GM12891 (cell line): ENCODE measurements at places on chromosomes 6 and 20.

DNA sequence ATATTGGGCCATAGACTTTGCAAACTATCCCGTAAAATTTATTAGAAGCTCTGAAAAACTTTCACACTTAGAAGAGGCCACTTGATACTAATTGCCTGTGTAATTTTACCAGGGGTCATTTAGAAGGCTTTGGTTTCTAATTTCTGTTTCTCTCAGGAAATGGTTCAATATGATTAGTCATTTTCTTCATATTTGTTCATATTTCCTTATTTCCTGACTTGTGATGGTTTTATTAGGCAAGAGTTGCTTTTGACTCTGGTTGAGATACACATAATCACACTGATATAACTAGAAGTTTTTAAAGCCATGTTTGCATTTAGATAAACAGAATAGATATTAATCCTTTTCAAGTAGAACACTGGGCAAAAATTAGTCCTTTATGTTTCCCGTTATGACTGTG lies 11.8 kb upstream of the HBS1L start:
- DNase-seq, result no peak

GRCh38 chr6:132491303-132491702 lies 21.6 kb downstream of the STX7 start:
- no peak for DNase-seq

GRCh38 chr20:59948828-59949720 lies 8.9 kb downstream of the FAM217B start:
- DNase-seq, result no peak

DNA sequence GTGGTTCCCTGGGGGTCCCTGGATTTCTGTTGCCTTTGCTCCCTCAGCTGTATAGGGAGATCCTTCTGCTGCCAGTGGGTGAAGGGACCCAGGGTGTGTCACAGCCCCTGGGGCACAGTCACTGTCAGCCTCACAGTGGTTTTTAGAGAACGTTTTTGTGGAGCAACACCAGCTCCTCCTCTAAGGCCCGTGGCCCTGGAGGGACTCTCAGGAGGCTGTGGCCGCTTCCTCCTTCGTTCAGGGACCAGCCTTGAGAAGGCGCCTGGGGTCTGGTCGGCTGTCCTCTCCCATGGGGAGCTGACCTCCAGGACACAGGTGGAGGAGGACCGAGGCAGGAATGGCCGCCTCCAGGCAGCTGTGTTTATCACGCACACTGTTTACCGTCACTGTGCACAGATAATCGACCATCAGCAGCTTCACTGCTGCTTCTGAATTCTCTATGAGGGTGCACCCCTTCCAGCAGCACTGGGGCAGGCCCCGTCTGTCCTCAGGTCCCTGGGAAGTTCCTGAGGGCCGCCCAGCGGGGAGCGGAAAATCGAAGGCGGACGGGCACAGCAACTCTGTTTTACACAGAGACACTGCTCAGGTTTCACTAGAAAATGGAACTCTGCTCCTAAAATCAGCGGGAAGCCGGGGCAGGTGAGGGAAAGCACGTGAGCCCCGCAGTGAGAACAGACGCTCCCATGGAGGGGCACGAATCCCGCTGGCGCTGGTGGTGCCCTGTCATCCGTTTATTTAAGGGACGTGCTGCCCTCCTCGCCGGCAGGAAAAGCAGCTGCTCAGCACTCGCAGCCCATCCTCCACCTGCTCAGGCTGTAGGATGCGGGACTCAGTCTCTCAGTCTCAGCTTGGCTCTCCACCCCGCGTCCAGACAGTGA lies 10.4 kb upstream of the FRMD1 start:
- DNase-seq, result no peak

DNA sequence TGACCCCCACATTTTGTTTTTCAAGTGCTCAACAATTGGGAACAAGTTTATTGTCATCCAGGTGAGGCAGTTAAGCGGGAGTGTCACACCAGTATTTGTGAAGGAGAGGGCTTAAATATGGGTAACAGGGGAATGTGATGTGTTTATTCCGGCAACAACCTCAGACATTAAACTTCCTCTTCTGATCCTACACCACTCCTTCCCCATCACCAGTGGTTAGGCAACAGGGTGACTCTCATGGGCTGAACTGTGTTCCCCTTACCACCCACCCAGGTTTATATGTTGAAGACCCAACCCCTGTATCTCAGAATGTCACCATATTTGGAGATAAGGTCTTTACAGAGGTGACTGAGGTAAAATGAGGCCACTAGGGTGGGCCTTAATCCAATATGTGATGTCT lies 52.1 kb upstream of the RNF182 start:
- DNase-seq, result no peak

- DNase-seq, result no peak
Measured at GRCh38 chr6:79895382-79896074, 51.8 kb downstream of the ELOVL4 start.

DNA sequence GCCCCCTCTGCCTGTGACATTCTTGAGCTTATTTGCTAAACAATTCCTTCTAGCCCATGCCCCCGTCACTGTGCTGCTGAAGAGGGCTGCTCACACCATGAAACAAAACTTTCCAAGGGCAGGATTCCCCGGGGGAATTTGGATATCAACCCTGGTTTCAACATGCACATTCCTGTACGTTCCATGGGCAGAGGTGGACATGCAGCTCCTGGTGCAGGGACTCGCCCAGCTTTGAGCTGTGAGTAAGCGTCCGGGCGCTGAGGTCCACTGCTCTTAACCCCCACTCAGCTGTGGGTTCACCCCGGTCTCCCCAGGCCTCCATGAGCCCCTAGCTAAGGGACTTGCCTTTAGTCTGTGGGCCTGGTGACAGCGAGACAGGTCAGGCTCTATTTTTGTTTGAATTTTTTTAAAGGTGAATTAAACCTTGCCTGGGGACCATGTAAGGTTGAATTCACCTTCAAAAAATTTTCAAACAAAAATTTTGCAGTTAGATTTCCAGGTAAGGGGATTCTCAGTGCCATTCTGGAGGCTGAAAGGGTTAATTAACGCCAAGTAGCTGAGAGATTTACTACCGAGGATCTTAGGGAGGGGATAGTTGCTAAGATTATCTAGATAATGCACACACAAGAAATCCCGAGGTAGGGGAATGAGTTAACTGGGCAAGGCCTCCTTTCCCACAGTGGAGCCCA lies 70.3 kb upstream of the SLC22A23 start:
- DNase-seq, result no peak

- no peak for DNase-seq
Measured at GRCh38 chr6:51812231-51812630, 275.2 kb downstream of the PKHD1 start.

- no peak for DNase-seq
Measured at GRCh38 chr6:5279891-5280338, 18.6 kb downstream of the FARS2 start.

GRCh38 chr20:8255945-8256632 lies 124.0 kb downstream of the PLCB1 start:
- DNase-seq, result no peak

DNA sequence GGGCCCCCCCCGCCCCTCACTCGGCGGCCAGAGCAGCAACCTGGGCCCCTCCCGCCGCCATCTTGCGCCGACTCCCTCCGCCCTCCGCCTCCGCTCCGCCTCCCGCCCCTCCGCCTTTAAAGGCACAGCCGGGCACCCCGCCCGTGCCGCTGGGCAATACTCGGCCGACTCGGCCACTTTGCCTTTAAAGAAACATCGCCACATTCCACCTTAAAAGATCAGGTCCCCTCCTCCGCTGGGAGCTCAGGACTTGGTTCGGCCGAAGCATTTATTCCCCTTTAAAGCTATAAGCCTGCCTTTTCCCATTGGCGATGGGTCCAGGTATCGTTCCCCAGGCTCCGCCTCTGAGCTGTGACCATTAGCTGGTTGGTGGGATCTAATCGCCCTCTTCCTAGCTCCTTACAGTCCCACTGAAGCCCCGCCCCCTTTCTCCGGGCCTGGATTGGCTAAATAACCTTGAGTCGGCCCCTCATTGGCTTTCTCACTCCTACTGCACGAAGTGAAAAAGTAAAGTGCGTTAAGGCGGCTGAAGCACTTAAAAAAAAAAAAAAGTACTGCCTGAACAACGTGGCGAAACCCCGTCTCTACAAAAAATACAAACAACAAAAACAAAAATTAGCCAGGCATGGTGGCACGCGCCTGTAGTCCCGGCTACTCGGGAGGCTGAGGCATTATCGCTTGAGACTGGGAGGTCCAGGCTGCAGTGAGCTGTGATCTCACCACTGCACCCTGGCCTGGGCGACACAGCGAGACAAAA lies at the start of gene ZBTB22:
Gene ZBTB22 (minus strand): TSS at position 76 of the 757 bp plus-strand sequence. CDS start 828 bp downstream, outside the sequence.
- DNase-seq, result peak; percentile 73

GRCh38 chr6:65979120-65979519 lies 272.1 kb upstream of the EYS start:
- DNase-seq, result no peak

- no peak for DNase-seq
Measured at GRCh38 chr6:165969184-165969583, 198.5 kb downstream of the TBXT start.

DNA sequence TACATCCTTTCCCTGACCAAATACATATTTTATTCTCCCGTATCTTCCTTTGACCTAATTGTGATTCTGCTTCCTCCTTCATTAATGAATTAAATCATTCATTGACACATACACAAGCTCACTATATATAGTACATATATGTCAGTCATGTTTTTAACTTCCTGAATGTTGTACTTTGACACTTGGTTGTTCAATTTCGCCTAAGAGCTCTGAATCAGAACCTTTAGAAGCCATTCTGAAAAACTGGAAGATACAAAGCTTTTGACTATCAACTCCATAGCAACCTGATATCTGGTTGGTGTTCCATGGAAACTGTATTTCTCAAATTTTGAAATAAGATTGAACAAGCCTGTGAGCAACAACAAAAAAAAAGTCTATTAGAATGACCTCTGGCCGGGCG lies 27.3 kb upstream of the HFE start:
- DNase-seq, result no peak

- DNase-seq, result no peak
Measured at GRCh38 chr20:58023346-58023745, 205.1 kb downstream of the ANKRD60 start.

GRCh38 chr20:63640086-63640485 lies 13.1 kb downstream of the STMN3 start:
- DNase-seq, result no peak

- no peak for DNase-seq
Measured at GRCh38 chr6:117078624-117079023, 186.7 kb upstream of the VGLL2 start.

- no peak for DNase-seq
Measured at GRCh38 chr6:163790266-163790840, 375.8 kb downstream of the QKI start.

DNA sequence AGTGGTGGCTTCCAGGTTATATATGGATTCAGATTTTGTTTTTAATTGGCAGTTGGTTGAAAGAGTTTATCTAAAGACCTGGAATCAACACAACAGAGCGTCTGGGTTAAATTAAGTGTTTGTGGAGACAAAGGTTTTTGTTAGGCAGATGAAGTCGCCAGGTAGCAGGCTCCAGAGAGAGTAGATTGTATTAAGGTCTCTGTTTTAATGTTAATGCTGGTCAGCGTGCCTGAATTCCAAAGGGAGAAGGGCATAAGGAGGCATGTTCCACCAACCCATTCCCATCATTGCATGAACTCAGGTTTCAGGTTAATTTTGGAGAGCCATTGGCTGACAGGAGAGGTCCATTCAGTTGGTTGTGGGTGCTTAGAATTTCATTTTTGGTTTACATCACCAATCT lies 744.1 kb upstream of the GJE1 start:
- no peak for DNase-seq

GRCh38 chr6:147741389-147741788 lies 232.9 kb downstream of the SAMD5 start:
- DNase-seq, result no peak

- no peak for DNase-seq
Measured at GRCh38 chr6:152432758-152433157, 204.4 kb downstream of the SYNE1 start.
